GM12892 (cell line): ENCODE measurements at places on chromosomes 6 and 20.

DNA sequence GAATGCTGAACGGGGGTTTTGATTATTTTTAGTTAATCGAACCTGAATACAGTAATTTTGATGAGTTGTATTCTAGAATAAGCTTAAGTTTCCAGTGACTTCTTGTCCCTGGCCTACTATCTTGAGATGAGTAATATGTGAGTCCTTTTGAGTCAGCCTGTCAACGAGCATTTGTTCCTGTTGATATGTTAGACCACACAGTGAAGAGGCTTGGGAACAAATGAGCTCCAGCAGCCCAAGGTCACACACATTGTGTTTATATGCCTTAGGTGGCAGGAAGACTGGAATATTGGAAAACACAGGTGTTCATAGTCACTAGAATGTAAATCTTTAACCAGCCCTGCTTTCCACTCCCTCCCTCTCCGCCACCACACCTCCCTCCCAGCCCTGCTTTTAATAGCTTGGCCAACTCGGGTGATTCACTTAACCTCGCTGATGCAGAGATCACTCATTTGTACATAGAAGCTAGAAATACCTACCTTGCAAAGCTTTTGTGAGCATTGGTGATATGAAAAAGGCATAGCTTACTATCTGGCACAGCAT, 9.1 kb downstream of the SMPDL3A start:
- DNase-seq = no peak

GRCh38 chr6:155872961-155873360, 417.3 kb upstream of the NOX3 start:
- DNase-seq = no peak

DNA sequence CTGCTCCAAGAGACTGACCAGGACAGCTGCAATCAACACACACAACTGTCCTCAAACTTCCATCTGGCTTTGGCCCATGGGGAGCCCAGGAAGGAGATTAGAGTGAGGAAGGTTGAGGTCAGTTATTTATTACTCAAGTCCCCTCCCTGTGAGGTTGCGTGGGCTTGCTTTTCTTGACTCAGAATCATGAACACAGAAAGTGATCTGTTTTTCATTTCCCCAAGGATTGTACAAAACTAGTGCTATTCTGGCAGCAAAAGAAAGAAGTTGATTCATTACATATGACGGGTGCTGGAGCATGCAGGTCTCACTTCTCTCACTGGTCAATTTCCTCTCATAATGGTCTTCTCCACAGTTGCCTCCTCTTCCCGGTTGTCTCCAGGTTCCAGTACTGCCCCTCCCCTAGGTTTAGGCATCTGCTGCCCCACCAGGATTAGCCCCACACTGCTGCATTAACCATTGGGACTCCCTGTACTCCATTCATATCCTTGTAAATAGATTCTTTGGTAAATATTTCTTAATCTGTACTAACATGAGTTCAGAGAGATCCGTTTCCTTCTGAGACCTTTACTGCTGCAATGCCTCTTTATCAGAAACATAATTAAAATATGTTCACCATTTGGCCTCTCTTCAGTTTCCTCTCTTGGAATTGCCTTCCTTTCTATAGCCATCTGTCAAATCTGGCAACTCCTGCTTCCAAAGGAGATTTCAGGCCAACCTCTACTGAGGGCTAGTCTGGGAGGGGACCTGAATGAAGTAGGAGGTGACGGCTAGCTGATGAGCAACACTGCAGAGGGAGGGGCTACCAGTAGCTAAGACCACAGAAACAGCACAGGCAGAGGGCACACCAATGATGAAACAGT, 888.8 kb downstream of the QKI start:
- no peak for DNase-seq

GRCh38 chr6:148405894-148406293, 63.3 kb downstream of the SASH1 start:
- DNase-seq = no peak

- DNase-seq = no peak
These were observed 90.5 kb downstream of the GPR6 start for GRCh38 chr6:110068592-110068967.

DNA sequence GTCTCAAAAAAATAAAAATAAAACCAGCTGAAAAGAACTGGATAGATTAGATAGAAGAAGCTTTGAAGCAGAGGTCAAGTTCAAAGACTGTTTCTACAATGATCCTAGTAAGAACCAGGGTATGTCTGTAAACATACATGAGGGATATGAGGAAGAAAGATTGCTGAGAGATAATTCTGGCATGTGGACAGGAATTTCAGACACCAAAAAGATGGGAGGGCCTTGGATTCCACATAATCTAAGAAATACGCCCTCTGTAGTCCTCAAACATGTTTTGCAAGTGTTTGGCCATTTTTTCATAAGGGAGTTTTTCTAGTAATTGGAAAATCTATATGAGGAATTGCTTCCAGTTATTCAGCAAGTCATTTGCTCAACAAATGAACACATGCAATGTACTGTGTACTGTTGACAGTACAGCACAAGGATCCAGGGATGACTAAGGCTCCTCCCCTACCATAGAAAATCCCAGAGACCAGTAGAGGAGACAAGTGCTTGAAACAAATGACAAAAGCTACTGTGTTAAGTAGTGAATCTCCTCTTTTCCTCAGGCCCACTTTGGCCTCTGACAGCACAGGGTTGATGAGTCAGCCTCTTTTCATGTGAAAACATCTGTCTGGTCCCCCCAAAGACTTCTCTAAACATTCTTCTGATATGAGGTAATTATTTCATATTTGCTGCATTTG, 795.9 kb downstream of the MAFB start:
- DNase-seq = no peak

DNA sequence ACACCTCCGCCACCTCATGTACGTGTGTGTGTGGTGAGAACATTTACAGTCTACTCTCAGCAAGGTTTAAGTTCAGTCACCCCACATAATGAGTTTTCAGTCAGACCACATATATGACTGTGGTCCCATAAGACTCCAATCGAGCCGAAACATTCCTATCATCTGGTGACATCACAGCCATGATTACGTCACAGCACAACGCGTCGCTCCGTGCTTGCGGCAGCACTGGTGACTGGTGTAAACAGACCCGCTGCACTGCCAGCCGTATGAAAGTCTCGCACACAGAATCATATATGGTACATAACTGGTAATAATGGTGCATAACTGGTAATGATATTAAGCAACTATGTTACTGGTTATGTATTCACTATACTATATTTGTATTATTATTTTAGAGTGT, 150.7 kb downstream of the DLL1 start:
- no peak for DNase-seq

- DNase-seq = no peak
These were observed 49.4 kb upstream of the FYN start for GRCh38 chr6:111922454-111923297.

DNA sequence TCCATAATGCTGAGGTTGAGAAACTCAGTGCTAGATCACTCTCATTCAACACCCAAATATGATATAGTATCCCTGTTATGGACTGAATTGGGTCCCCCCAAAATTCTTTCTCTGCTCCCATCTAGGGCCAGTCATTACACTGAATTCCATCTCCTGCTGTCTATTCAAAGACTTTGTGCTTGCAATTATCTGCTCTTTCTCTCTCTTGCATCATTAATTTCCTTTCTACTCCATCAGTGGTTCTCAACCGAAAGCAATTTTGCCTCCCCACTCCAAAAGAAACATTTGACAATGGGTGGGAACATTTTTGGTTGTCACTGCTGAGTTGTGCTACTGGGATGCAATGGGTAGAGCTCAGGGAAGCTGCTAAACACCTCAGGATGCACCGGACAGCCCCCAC, 271.5 kb upstream of the CDYL start:
- DNase-seq = no peak

DNA sequence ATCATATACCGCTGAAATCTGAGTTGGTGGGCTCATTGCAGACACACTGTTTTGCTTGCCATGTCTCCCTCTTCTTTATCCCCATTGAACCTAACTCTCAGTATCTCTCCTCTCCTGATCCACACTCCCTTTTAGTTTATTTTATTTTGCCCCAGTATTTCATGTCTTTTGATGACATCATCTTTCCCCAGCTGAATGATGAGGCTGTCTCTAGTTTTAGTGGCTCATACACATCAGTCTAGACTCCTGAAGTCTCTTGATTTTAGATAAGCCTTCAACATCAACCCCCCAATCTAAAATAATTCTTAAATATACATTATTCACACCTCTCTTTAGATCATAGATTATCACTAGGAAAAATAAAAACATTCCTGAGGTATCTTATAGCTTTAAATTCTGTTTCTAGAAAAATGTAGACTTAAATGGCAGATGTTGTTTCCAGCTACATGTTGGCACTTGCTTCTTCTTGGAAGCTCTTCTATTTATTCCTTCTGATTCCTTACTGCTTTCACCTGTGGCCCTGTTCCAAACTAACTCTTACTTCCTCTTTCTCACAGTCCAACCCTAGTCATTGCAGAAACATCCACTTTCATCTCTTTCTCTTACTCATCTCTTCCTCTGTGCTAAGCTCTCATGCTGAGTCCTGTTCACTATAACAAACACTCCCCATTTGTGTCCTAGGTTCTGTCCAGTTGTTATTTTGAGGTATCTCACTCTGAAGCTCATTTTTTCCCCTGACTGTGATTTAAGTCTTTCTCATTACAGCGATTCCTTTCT, 191.9 kb upstream of the SLC35B3 start:
- no peak for DNase-seq

GRCh38 chr20:50872560-50873425, 58.4 kb downstream of the ADNP start:
- no peak for DNase-seq
